ENCODE measurements at places on chromosomes 13 and 19.
A peak's percentile ranks its signal among the peaks of the same experiment; 100 is the strongest.

GRCh38 chr13:21538753-21539152, 65.2 kb downstream of the MICU2 start:
- no peak for DNase-seq

GRCh38 chr19:49116544-49116943, 2.4 kb downstream of the LIN7B start:
- DNase-seq: no peak

DNA sequence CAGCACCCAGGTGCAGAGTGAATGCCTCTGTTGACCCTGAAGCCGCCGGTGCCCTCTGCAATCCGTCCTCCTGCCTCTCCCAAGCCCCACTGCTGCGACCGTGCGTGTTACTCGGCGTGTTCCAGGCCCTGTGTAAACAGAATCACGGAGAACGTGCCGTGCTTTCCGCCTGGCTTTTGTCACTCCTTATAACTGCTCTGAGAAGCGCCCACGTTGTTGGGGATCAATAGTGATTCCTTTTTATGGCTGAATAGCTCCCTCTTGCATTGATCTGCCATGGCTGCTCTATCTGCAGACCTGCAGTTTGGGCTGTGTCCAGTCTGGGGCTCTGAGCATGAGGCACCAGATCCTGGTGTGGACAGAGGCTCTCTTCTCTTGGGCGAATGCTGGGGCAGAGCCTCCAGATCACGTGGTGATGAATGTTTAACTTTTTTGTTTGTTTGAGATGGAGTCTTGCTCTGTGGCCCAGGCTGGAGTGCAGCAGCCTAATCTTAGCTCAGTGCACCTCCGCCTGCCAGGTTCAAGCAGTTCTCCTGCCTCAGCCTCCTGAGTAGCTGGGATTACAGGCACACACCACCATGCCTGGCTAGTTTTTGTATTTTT, 15.8 kb downstream of the ADPRHL1 start:
- DNase-seq: no peak

GRCh38 chr13:26502826-26503225, 54.7 kb upstream of the WASF3 start:
- DNase-seq: peak; percentile 86

GRCh38 chr13:66375756-66376155, 854.4 kb downstream of the PCDH9 start:
- DNase-seq: no peak

DNA sequence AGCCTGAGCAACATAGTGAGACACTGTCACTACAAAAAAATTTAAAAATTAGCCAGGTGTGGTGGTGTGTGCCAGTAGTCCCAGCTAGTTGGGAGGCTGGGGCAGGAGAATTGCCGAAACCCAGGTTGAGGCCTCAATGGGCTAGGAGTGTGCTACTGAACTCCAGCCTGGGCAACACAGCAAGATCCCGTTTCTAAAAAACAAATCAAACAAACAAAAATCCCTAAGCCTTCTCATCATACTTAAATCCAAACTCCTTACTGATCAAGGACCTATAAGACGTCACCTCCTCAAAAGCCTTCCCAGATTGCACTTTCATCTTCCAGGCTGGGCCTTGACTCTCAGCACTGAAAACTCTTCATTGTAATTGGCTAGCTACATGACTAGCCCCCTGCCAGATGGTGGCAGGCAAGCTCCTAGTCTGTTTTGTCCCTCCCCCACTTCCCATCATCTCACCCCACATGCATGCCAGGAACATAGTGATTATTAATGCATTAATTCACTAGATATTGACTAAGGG, 17.5 kb upstream of the NANOS3 start:
- no peak for DNase-seq

GRCh38 chr13:72552731-72553130, 174.7 kb downstream of the MZT1 start:
- DNase-seq: no peak

DNA sequence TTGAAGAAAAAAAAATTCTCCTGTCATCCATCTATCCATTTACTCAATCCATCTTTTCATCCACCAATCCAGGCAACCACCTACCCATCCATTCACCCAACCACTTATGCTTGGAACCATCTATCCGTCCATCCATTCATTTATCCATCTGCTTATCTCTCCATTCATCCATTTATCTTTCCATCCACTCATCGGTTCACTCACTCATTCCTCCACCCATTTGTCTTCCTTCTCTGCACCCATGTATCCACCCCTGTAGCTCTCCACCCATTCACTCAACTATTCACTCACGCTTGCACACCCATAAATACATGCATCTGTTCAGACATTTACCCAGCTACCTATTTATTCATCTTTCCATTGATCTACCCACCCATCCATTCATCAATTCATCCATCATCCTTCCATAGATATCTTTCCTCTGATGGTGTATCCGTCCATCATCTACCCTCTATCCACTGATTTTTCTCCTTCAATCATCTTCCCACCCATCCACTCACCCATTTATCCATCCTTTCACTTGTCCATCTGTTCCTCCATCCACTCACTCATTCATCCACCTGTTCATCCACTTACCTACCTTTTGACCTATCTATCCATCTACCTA, 9.5 kb downstream of the NPHS1 start:
- no peak for DNase-seq

- no peak for DNase-seq
Observed at GRCh38 chr19:56348289-56348877, 33.7 kb upstream of the ZSCAN5A start.

- DNase-seq: peak; percentile 40
Observed at GRCh38 chr13:102878481-102878880, 32.6 kb downstream of the ERCC5 start.

GRCh38 chr13:108621462-108621861, 7.9 kb upstream of the MYO16 start:
- DNase-seq: no peak

DNA sequence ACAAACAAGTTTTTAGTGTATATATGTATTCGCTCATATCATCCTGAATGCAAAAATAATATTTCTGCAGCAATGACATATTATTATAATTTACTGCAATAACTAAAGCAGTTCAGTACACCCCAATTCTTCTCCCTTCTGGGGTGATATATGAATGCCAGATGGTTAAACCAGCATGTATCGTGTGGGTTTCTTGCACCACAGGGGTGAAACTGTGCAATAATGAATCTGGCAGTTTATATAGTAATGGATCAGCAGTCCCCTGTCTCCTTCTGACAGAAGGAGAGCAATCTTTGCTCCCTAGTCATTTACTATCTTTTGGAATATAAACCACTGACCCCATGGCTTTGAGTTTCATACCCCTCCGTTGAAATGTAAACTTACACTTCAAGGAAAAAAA, 228.6 kb upstream of the KLHL1 start:
- no peak for DNase-seq

- peak; percentile 61 for DNase-seq
Observed at GRCh38 chr19:10173527-10173926, 21.2 kb downstream of the DNMT1 start.

DNA sequence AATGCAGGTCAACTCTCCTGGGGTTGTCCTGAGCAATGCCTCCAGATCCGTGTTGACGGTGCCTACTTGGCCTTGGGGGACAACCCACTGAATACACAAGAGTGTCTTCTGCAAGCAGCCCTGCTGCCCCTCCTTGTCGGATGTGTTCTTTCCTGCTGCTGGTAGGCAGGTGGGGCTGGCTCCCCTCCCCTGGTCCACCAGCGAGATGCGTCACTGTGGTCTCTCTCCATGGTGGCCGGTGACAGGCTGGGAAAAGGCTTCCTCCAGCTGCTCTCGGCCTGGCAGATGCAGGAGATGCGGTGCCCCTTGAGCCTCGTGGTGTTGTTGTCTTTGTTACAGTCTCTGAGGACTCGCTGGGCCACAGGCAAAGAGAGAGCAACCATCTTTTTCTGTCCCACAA, 84.9 kb downstream of the RGCC start:
- DNase-seq: no peak

- DNase-seq: no peak
Observed at GRCh38 chr13:110836605-110836903, 78.3 kb downstream of the ANKRD10 start.

- no peak for DNase-seq
Observed at GRCh38 chr13:112346173-112346898, 29.8 kb upstream of the SPACA7 start.

- no peak for DNase-seq
Observed at GRCh38 chr19:17302391-17303166, 646 bp downstream of the ABHD8 start.

- DNase-seq: no peak
Observed at GRCh38 chr19:58354478-58355030, 1.3 kb upstream of the A1BG start.

- no peak for DNase-seq
Observed at GRCh38 chr19:720345-721160, 11.8 kb downstream of the PALM start.

- DNase-seq: no peak
Observed at GRCh38 chr13:88031980-88032559, 360.9 kb downstream of the SLITRK5 start.

- peak; percentile 19 for DNase-seq
Observed at GRCh38 chr19:33375837-33376159, 2.3 kb downstream of the CEBPG start.

DNA sequence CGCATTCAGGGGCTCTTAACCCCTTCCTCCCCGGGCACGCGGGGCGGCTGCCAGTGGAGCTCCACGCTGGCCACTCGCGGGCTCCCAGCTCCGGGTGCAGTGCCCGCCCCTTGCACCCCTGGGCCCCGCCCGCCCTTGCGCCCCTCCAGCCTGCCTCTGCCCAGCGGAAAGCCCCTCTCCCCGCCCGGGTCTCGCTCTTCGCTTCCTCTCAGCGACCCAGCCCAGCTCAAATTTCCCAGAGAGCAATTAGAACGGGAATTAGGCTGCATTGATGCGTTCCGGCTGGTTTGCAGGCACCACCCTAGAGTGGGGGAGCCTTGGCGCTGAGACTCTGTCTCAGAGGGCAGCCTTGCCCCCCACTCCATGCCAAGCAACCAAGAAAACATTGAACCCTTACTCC, 1.8 kb upstream of the GSX1 start:
- DNase-seq: no peak

- no peak for DNase-seq
Observed at GRCh38 chr13:22726726-22727125, 454.1 kb upstream of the SGCG start.

DNA sequence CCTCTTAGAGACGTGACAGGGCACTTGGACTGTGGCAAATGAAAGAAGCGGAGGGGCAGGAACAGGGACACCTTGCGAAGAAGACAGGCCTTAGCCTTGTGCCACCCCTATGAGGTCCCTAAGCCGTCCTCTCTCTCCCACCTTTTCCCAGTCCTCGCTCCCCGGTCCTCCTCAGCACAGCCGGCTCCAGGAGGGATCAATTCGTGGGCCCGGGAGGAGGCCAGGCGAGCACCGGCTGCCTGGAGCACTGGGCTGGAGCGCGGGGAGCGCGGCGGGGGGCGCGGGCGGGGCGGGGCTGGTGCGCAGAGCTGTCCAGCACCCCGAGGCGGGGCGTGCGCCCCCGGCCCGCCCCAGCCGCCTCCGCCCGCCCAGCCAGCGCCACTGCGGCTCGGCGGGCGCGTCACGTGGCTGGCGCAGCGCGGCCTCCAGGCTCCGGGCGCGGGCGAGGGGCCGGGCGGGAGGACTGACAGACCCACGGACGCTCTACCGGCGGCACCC, at the start of gene LRP3:
Gene LRP3, plus strand, starts transcription at position 466 of the 498 bp plus-strand sequence. CDS start 456 bp downstream, outside the sequence.
- no peak for DNase-seq

GRCh38 chr13:24097064-24097463, 63.5 kb upstream of the SPATA13 start:
- peak; percentile 32 for DNase-seq

DNA sequence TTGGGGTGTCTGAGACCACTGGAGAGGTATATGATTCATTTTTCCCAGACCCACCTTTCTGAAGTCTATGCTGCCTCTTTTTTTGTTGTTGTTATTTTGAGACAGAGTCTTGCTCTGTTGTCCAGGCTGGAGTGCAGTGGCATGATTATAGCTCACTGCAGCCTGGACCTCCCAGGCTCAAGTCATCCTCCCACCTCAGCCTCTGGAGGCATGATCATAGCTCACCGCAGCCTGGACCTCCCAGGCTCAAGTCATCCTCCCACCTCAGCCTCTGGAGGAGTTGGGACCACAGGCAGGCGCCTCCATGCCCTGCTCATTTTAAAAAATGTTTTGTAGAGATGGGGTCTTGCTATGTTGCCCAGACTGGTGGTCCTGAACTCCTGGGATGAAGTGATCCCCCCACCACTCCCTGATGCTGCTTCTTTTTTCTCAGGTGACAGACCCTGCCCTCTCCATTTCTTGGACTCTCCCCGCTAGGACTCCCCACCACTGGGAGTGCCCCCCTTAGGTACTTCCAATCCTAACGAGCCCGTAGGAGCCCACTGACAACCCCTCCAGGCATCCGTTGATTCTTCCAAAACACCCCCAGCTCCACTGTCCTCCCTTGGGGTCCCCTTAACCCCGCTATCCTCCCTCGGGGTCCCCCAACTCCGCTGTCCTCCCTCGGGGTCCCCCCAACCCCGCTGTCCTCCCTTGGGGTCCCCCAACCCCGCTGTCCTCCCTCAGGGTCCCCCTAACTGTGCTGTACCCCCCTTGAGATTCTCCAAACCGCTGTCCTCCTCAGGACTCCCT, 45.4 kb downstream of the ARHGEF18 start:
- no peak for DNase-seq

- no peak for DNase-seq
Observed at GRCh38 chr13:23695711-23696464, 125.7 kb downstream of the TNFRSF19 start.

GRCh38 chr13:34250151-34250670, 432.3 kb downstream of the RFC3 start:
- no peak for DNase-seq

GRCh38 chr13:103873725-103874124, 807.5 kb upstream of the SLC10A2 start:
- DNase-seq: no peak

- DNase-seq: no peak
Observed at GRCh38 chr13:43786472-43786765, 353 bp downstream of the ENOX1 start.

DNA sequence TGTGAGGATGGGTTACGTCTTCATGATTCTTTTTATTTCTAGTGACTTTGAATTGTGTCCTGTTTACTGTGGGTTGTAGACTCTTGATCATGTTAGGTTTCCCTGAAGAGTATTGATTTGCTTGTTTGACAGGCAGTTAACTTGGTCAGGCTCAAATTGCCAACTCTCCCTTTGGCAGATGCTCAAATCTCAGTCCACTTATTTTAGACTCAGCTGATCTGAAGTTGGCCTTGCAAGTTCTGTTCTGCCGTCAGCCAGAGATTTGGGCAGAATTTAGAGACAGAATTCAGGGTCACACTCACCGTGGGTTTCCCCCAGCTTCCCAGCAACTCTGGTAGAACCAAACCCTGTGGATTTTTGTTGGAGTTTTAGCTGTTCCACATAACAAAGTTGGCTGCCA, 71.6 kb upstream of the TEX29 start:
- DNase-seq: no peak

- DNase-seq: no peak
Observed at GRCh38 chr13:98007001-98007400, 53.5 kb downstream of the IPO5 start.

GRCh38 chr13:106151056-106151699, 384.3 kb downstream of the EFNB2 start:
- DNase-seq: peak; percentile 100

DNA sequence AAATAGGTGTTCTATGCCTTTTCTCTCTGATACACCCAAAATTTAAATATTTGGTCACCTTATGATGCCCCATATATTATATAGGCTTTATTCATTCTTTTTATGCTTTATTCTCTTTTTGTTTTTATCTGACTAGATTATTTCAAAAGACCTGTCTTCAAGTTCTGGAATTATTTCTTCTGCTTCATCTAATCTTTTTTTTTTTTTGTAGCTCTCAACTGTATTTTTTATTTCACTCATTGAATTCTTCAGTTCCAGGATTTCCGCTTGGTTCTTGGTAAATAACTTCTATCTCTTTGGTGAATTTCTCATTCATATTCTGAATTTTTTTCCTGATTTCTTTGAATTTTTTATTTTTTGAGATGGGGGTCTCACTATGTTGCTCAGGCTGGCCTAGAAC, 3.9 kb upstream of the CLEC4M start:
- no peak for DNase-seq

Measured in LHCN-M2 (cell line).